ENCODE measurements at places on chromosomes 7 and 10.

DNA sequence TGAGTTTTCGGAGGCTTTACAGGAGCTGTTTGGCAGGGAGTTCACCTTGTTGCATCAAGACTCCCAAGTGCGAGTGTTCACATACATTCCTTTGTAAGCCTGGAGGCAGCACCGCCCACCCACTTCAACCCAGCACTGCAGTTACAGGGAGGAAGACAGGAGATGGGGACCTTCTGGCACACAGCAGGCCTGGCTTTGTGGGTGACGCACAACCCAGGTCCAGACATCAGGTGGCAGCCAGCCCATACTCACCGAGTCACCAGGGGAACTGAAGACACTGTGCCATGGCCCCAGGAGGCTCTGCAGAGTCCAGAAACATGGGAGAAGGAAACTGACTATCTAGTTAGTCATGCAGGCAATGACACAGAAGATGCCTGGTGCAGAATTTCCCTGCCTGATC, 305.9 kb upstream of the RNF32 start:
- DNase-seq, result peak; percentile 30

- DNase-seq, result no peak
Observed at GRCh38 chr7:109763611-109764010, 1193.9 kb downstream of the DNAJB9 start.

- no peak for DNase-seq
Observed at GRCh38 chr7:39683216-39683845, 60.0 kb downstream of the RALA start.

GRCh38 chr7:147308539-147308938, 1191.9 kb downstream of the CNTNAP2 start:
- DNase-seq, result no peak

- DNase-seq, result peak; percentile 44
Observed at GRCh38 chr10:1358860-1359625, 302.9 kb downstream of the WDR37 start.

DNA sequence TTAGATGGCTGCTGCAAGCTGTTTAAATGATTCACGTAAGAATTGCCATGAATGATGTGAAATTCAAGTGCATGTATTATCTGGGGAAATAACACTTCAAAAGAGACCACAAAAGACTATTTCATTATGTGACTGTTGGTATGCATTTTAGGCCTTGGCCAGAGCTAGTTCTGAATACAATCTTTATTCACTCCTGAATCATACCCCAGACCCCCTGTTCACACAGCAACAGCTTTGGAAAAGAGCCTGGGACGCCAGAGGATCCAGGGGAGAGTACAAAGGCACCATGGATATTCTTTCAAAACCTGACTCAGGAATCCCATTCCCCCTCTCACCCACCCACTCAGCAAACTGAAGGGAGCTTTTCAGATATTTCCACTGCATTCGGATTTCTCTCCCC, 377.1 kb upstream of the DPP6 start:
- no peak for DNase-seq

- DNase-seq, result no peak
Observed at GRCh38 chr7:151800861-151801260, 76.1 kb downstream of the PRKAG2 start.

- no peak for DNase-seq
Observed at GRCh38 chr7:123797673-123798531, 47.1 kb upstream of the HYAL4 start.

- DNase-seq, result peak; percentile 35
Observed at GRCh38 chr10:101774589-101775272, 1.2 kb downstream of the FGF8 start.

- no peak for DNase-seq
Observed at GRCh38 chr7:55021053-55021452, 2.2 kb downstream of the EGFR start.
